ENCODE measurements at places on chromosomes 11 and 22.
A peak's percentile ranks its signal among the peaks of the same experiment; 100 is the strongest.

GRCh38 chr11:65445101-65445603, 22.6 kb downstream of the NEAT1 start:
- DNase-seq: no peak

GRCh38 chr11:47592251-47592650, 2.0 kb downstream of the C1QTNF4 start:
- DNase-seq: no peak

GRCh38 chr11:47148270-47148669, 28.4 kb downstream of the ARFGAP2 start:
- DNase-seq: no peak

- DNase-seq: no peak
Measured at GRCh38 chr11:64970731-64971151, 1.2 kb downstream of the MAJIN start.

DNA sequence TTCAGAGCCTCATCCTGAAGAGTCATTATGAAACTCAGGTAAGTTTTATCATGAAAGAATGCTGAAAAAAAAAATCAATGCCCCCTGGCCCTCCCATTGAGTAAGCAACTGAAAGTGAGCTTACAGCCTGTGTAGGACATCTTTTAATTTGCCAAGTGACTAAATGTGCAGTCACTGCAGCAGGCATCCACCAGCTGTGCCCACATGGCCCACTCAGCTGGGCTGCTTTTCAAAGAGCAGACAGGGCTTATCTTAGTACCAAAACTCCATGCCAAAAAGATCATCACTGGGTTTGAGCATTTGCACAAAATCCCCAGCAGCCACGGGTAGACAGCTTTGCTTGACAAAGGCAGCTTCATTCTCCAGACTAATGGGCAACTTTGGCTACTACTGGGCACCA, 709.7 kb downstream of the NTM start:
- peak; percentile 83 for DNase-seq

GRCh38 chr11:13440100-13440855, 22.7 kb downstream of the BTBD10 start:
- DNase-seq: peak; percentile 87

DNA sequence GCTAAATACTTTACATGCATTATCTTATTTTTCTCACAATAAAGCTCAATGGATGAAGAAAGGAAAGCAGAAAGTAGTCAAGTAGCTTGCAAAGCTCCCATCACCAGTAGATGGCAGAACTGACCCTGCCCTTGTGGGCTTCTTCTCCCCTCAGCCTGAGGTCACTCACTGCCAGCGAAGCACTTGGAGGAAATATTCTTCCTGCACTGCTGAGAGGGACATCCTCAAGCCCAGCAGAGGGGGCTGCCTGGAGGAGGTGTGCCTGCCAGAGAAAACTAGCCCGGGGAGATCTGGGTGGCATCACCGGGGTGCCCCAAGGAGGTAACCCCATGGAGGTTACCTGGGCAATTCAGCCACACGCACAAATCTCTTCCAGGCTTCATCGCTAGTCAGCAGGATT, 6.6 kb downstream of the APOL4 start:
- DNase-seq: peak; percentile 70

DNA sequence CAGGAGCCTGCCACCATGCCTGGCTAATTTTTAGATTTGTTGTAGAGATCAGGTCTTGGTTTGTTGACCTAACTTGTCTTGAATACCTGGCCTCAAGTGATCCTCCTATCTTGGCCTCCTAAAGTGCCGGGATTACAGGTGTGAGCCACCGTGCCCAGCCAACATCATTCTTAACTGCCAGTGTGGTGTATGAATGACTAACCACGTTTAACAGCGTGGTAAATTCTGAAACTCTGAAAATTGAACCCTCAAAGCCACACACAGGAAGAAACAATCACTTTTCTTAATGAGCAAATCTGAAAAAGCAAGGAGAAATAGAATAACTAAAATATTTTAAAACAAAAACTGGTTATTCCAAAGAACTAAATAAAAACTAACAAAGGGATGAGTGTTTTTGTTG, 7.4 kb downstream of the TMEM9B start:
- DNase-seq: no peak

DNA sequence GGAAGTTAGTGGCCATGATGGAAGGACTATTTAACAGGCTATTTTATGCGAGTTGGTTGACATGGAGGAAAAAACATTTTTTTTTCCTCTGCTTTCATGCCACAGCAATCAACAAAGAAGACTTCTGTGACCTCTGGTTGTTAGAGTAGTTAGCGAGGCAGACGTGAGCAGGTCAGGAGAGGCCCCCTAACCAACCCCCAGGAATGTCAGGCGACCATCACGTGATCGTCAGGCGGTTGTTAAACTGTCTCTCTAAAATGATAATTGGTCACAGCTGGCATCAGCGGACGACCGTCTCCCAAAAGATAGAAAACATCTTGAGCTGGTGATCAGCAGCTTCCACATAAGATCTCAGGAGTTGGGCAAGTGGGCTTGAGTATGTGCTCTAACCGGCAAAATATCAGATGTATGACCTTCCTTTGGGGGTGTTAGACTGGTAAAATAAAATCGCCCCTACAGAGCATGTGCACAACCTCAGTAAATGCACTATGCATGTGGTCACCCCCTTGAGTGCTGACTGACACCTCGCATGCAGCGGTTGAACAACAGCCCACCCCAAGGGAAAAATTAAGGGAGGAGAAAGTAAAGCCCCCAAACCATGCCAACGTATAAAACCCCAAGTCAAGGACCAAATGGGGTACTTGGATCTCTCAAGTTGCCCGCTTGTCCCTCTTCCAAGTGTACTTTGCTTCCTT, 20.9 kb upstream of the NARS2 start:
- DNase-seq: peak; percentile 44

DNA sequence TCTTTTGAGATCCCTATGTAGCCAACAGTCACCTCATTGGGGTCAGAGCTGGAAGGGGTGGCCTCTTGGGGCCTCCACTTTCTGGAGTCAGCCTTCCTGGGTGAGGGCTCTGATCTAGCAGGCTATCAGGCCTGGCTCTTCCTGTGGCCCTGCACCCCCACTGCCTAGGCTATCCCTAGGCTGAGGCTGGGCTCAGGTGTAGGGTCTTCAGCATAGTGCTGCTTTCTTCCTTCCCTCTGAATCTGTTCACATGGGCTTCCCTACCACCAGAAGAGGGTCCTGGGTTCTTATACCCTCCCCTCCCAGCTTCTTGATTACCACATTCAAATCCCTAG, 456 bp upstream of the SPI1 start:
- no peak for DNase-seq

DNA sequence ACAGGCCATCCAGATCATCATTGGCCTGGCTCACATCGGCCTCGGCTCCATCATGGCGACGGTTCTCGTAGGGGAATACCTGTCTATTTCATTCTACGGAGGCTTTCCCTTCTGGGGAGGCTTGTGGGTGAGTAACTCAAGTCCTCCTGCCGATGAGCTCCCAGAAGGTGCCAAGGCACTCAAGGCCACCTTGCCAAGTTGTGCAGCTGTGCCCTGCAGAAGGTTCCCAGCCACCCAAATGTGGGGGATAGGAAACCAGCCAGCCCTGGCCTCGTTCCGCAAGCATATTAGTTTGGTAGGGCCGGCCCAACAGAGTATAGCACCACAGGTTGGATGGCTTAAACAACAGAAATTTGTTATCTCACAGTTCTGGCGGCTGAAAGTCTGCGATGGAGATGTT, 4.0 kb downstream of the MS4A8 start:
- no peak for DNase-seq

DNA sequence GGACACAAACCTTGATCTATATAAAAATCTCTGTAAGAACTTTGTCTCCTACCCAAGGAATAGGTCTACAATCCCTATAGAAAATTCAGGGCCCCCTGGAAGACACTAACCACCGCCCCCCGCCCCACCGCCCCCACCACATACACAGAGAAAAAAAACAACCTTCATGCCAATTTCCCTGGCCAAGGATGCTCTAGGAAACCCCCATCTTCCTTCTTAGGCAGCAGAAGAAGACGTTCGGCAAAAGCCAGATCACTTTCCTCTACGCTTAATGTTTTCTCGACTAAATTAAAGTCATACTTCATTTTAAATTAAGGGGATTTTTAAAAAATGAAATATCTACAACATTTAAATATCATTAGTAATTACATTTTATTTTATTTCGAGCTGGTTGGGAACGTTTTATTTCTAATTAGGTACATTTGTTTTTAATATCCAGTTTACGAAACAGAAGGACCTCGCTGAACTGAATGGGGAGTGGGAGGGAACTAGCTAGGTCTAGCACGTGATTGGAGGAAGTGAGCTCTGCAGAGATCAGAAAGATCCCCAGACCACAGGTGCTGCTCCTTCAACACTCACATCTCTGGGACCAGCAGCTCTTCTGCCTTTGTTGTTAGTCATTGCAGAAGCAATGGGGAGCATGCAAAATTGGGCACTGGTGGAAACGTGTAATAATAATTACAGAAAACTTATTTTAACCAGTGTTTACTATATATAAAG, 472.3 kb downstream of the MN1 start:
- DNase-seq: no peak

DNA sequence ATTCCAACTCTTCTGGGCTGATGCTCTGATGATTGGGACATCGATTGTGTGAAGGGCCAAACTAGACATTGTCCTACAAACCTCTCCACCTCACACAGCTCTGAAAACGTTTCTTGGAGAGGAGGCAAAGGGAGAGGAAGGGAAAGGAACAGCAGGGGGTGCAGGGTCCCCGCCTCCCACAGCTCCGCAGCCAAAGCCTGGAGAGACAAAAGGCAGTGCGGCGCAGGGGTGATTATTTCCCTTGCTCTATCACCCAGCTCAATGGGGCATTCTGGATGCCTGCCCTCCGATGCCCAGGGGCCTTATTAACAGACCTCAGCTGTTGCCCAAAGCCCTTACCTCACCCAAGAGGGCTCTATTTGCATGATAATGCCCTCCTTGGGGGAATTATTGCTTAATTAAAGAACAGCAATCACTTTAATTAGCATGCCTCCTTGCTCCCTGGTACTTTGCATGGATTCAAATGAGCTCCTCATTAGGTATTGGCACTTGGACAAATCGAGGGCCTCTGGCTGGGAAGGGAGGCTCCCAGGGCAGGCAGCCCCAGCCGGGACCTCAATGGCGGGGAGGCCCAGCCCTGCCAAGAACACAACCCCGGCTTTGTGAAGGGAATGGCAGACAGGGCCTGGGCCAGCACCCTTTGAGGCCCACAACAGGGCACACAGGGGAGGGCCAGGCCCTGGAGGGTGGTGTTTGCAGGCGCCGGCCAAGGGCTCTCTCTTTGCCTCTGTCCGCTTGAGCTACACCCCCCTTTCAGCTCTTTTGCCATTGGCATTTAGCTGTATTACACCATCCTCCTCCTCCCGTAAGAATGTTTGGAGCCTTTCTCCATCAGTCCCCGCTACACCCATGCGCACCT, 19.8 kb upstream of the CDON start:
- no peak for DNase-seq

- DNase-seq: no peak
Measured at GRCh38 chr22:19567157-19568009, 43.2 kb upstream of the CLDN5 start.

GRCh38 chr11:11108026-11108425, 245.0 kb downstream of the CSNK2A3 start:
- DNase-seq: no peak

DNA sequence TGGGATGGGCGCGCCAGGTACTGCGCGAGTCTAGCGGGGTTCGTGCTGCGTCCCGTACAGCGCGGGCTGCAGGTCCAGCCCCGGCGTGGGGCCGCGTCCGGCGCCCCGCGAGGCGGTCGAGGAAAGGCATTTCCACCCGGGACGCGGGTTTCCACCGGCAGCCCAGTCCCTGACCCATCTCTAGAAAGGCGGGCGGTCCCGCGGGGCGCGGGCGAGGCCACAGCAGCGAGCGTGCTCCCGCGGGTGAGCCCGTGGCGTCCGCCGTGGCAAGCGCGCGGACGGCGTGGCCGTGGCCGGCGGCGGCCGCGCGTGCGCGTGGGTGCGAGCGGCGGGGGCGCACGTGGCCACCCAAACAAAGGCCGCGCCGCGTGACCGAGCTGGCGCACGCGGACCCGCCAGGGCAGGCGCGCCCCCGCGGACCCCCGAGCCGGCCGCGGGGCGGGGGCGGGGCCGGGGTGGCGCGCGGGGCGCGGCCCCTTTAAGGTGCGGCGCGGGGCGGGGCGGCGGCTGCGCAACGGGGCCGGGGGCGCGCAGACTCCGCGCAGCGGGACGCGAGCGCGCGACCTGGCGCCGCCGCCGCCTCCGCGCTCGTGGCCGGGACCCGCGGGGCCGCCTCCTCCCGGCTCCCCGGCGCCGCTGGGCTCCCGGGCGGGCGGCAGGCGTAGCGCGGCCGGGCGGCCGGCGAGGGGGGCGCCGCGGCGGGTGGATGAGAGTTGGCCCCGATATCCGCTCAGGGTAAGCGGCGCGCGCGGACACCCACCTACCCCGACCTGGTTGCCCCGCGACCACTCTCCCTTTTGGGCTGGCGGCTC, 39.3 kb upstream of the CELSR1 start:
- DNase-seq: peak; percentile 56

- DNase-seq: no peak
Measured at GRCh38 chr11:74233683-74234082, 62.6 kb downstream of the PPME1 start.

- no peak for DNase-seq
Measured at GRCh38 chr11:27552341-27552740, 45.8 kb upstream of the LIN7C start.

GRCh38 chr11:118175031-118175992, 1.1 kb downstream of the SCN2B start:
- no peak for DNase-seq

GRCh38 chr11:36460220-36460619, 49.9 kb downstream of the TRAF6 start:
- no peak for DNase-seq

DNA sequence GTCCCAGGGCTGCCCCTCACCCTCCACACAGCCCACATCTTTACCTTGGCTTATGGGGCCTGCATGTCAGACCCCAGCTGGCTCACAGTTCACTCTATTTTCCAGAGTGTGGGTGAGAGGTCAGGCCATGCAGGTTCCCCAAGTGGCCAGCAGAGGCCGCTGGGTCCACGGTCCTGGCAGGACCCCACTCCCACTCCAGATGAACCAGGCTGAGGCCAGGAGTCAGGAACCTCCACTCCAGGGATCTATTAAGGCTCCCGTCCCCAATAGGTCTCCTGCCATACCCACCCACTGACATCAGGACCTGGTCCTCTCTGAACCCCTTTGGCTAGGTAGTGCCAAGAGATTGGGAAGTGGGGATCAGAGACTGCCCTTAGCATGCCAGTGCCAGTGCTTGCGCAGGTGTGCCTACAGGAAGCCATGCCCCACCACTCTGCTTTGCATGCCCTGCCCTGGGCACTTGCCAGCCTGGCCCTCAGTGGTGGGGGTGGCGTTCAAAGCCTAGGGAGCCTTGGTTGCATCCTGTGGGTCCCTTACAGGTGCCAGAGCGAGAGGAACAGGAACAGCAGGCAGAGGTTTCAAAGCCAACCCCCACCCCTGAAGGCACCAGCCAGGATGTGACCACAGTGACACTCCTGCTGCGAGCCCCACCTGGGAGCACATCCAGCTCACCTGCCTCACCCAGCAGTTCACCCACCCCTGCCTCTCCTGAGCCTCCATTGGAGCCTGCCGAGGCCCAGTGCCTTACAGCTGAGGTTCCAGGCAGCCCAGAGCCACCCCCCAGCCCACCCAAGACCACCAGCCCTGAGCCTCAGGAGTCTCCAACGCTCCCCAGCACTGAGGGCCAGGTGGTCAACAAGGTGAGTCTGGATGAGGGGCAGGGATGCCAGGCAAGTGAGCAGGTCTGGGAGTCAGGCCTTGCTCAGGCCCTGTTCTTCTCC, 8.3 kb downstream of the SMTN start:
- no peak for DNase-seq

- DNase-seq: peak; percentile 74
Measured at GRCh38 chr11:71580057-71581003, 2.3 kb downstream of the KRTAP5-11 start.

Data from RPMI7951 (cell line).